ENCODE measurements at places on chromosomes 5 and 9. TPM values are rescaled to one million over a fixed set of nuclear protein-coding genes. Genes with fewer than 3 reads are reported as not detected.

GRCh38 chr5:8320244-8320643, 451.3 kb downstream of the MTRR start:
- H3K4me1 ChIP-seq: no peaks in the 10 kb centered on the region
- no peak overlapping the region for H3K4me3 ChIP-seq
- H3K27ac ChIP-seq: no peak overlapping the region
- H3K27me3 ChIP-seq: no peaks in the 10 kb centered on the region
- no peak for DNase-seq
- H3K36me3 ChIP-seq: no peaks in the 10 kb centered on the region

DNA sequence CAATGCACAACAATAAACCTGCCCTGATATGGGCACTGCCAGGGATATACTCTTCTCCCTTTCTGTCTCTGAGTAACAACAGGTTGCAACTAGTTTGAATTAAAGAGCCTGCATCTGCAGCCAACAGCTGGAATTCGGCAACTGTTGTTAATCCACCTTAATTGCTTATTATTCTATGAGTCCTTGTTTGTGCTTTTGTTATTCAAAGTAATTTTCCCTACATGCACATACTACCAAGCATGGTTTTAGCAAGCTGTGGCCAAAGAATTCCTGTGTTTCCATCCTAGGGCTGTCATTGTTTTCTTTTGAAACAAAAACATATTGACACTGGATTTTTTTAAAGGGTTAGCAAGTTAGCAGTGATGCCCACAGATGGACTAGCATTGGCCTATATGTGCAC, 171.5 kb downstream of the EFNA5 start:
- H3K36me3 ChIP-seq: no peaks in the 10 kb centered on the region
- DNase-seq: no peak
- no peaks in the 10 kb centered on the region for H3K4me1 ChIP-seq
- H3K27ac ChIP-seq: no peak overlapping the region
- no peaks in the 10 kb centered on the region for H3K27me3 ChIP-seq

GRCh38 chr5:125717209-125717608, 706.0 kb upstream of the GRAMD2B start:
- H3K4me1 ChIP-seq: no peaks in the 10 kb centered on the region
- H3K36me3 ChIP-seq: no peaks in the 10 kb centered on the region
- no peak overlapping the region for H3K4me3 ChIP-seq
- DNase-seq: no peak
- H3K27ac ChIP-seq: no peak overlapping the region
- no peaks in the 10 kb centered on the region for H3K27me3 ChIP-seq

GRCh38 chr5:168424594-168425323, 61.5 kb upstream of the RARS1 start:
- no peaks in the 10 kb centered on the region for H3K36me3 ChIP-seq
- H3K4me3 ChIP-seq: no peak overlapping the region
- no peaks in the 10 kb centered on the region for H3K27me3 ChIP-seq
- no peaks in the 10 kb centered on the region for H3K4me1 ChIP-seq
- no peak overlapping the region for H3K27ac ChIP-seq

- no peak overlapping the region for H3K4me3 ChIP-seq
- DNase-seq: peak; percentile 22
- no peaks in the 10 kb centered on the region for H3K27me3 ChIP-seq
- no peak overlapping the region for H3K27ac ChIP-seq
Observed at GRCh38 chr5:90709323-90710155, 150.9 kb downstream of the ADGRV1 start.

DNA sequence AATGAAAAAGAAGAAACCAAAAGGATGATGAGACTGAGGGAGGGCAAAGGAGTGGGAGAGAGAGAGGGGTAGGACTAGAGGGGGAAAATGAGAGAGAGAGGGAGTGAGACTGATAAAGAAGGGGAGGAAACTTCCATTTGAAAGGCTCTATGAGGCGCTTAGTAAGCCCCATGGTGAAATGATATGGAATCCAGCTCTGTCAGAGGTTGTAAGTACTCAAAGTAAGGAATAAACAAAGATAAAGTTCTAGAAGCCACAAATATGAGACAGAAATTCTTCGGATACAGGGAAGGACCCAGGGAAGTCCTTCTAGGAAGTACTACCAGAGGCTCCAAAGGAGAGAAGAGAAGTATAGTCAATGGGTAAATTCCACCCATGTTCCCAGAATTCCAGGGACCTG, 21.7 kb upstream of the VLDLR start:
- H3K36me3 ChIP-seq: no peaks in the 10 kb centered on the region
- DNase-seq: no peak
- peaks cover 22% of the 10 kb centered on the region for H3K4me1 ChIP-seq
- no peaks in the 10 kb centered on the region for H3K27me3 ChIP-seq
- no peak overlapping the region for H3K4me3 ChIP-seq

Gene GRM6
- not detected for total RNA-seq

GRCh38 chr5:14179446-14179845, 36.3 kb downstream of the TRIO start:
- peaks cover 3% of the 10 kb centered on the region for H3K4me1 ChIP-seq
- H3K4me3 ChIP-seq: no peak overlapping the region
- no peaks in the 10 kb centered on the region for H3K36me3 ChIP-seq
- H3K27ac ChIP-seq: no peak overlapping the region
- H3K27me3 ChIP-seq: no peaks in the 10 kb centered on the region

- H3K4me3 ChIP-seq: no peak overlapping the region
- H3K4me1 ChIP-seq: peaks cover 16% of the 10 kb centered on the region
- H3K36me3 ChIP-seq: no peaks in the 10 kb centered on the region
Observed at GRCh38 chr5:134242146-134242545, 16.3 kb upstream of the PPP2CA start.

Gene SLC6A18
- not detected for total RNA-seq

DNA sequence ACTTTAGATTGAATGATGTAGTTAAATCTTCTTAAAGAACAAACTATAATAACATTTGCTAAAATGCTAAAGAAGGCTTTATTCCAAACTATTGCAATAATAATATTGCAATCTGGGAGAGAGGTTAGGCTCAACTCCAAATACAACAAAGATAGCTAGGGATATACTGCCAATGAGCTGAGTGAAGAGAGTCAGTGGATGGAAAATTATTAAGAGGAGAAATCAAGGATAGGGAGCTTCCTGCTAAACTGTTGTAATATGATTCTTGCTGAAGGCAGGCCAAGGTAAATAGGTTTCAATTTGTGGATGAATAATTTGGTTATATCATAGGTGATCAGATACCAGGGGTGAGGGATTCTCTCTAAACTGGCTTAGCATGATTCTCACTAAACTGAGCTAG, 1651.5 kb downstream of the EFNA5 start:
- no peak for DNase-seq
- no peaks in the 10 kb centered on the region for H3K4me1 ChIP-seq
- H3K4me3 ChIP-seq: no peak overlapping the region
- H3K36me3 ChIP-seq: no peaks in the 10 kb centered on the region

- no peaks in the 10 kb centered on the region for H3K4me1 ChIP-seq
- no peak overlapping the region for H3K27ac ChIP-seq
- H3K4me3 ChIP-seq: no peak overlapping the region
- no peaks in the 10 kb centered on the region for H3K27me3 ChIP-seq
- no peak for DNase-seq
- peaks cover 36% of the 10 kb centered on the region for H3K36me3 ChIP-seq
Observed at GRCh38 chr5:14686517-14686916, 22.0 kb downstream of the OTULIN start.

DNA sequence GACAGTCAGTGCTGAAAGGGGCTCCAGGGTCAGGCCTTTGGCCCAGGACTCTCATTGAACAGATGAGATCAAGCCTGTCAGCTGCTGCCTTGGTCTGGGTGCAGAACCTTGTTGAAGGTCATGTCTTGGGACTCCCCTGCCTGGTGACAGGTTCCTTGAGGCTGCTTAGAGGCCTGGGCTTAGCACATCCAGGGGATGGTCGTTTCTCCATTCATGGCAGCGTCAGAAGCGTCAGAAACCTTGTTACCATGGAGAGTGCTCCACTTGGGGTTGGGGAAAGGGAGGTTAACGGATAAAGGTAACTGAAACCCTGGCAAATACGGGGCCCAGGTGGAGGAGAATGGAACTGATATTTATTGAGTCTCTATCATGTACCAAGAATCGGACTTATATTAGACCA, 8.8 kb downstream of the ARPC5L start:
- no peaks in the 10 kb centered on the region for H3K27me3 ChIP-seq
- H3K36me3 ChIP-seq: peaks cover 14% of the 10 kb centered on the region
- no peak for DNase-seq
- peak overlapping the region; percentile 92 for H3K4me3 ChIP-seq
- peaks cover 19% of the 10 kb centered on the region for H3K4me1 ChIP-seq

DNA sequence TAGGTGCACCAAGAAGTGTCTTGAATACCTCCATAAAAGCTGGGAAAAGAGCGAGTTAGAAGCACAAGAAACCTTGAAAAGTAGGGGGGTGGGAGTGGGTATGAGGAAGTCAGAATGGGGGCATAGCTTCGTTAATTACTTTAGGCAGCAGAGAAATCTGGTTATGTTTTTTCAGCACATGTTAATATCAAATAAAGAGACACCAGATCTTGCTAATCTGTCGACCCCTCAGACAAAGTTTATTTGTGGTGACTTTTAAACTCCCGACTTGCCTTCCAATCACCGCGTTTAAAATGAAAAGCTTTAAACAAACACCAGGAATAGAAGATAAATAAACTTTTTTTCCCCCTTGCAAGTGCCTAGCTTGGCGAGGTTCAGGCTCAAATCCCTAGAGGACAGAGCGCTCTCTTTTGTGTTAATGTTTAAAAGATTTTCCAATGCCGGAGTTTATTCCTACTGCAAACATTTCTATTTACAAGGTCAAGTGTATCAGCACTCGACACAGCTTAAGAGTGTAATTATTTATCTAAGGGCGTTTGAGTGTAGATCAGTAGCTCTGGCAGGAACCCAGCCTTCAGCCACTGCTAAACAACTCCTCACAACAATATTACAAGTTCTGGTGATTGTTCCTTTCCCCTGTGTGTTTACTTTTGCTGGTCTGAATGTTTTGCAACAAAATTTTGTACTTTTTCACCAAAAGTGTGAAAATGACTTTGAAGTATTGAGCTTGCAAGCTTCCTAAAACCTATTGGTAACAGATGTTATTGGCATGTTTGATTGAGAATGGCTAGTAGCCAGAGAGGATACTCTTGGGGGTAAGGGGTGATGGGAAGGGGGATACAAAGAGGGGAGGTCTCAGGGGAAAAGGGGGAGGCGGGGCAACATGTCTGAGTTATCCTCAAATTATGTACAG, 3.8 kb downstream of the GAS1 start:
- peaks cover 2% of the 10 kb centered on the region for H3K36me3 ChIP-seq
- no peak overlapping the region for H3K4me3 ChIP-seq
- DNase-seq: peak; percentile 61
- H3K4me1 ChIP-seq: peaks cover 41% of the 10 kb centered on the region
- H3K27me3 ChIP-seq: no peaks in the 10 kb centered on the region
- no peak overlapping the region for H3K27ac ChIP-seq

GRCh38 chr5:42059291-42059690, 134.2 kb downstream of the FBXO4 start:
- H3K36me3 ChIP-seq: no peaks in the 10 kb centered on the region
- H3K4me1 ChIP-seq: no peaks in the 10 kb centered on the region

GRCh38 chr9:136759436-136760325, 1.6 kb upstream of the LCN8 start:
- no peaks in the 10 kb centered on the region for H3K36me3 ChIP-seq
- no peak for DNase-seq
- H3K4me3 ChIP-seq: no peak overlapping the region
- no peaks in the 10 kb centered on the region for H3K27me3 ChIP-seq
- H3K4me1 ChIP-seq: peaks cover 2% of the 10 kb centered on the region

Gene ORM2
- 0.77 TPM for total RNA-seq

DNA sequence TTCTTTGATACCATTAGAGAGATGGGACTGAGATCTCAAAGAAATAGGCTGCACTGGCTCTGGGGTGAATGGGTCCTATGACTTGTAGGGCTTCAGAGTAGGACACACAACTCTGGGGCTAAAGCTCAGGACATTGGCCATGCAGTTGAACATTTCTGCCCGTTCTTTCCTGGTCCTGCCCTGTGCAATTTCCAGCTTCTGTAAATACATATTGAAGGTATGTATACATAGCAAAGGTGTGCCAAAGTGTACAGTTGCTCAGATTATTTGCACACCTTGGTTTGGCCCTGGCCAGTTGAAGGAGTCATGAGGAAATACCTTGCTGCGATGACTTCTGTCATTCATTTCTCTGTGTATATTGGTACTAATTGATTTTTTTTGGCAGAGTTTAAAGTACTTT, 52.8 kb upstream of the TAF11L2 start:
- H3K27me3 ChIP-seq: no peaks in the 10 kb centered on the region
- H3K4me3 ChIP-seq: no peak overlapping the region
- no peaks in the 10 kb centered on the region for H3K36me3 ChIP-seq
- H3K4me1 ChIP-seq: no peaks in the 10 kb centered on the region

Gene HAVCR2
- total RNA-seq: 32.6 TPM

- DNase-seq: no peak
- H3K36me3 ChIP-seq: peaks cover 9% of the 10 kb centered on the region
- H3K4me1 ChIP-seq: peaks cover 17% of the 10 kb centered on the region
- H3K27ac ChIP-seq: no peak overlapping the region
- no peaks in the 10 kb centered on the region for H3K27me3 ChIP-seq
Observed at GRCh38 chr9:120914953-120915352, 11.6 kb downstream of the TRAF1 start.

DNA sequence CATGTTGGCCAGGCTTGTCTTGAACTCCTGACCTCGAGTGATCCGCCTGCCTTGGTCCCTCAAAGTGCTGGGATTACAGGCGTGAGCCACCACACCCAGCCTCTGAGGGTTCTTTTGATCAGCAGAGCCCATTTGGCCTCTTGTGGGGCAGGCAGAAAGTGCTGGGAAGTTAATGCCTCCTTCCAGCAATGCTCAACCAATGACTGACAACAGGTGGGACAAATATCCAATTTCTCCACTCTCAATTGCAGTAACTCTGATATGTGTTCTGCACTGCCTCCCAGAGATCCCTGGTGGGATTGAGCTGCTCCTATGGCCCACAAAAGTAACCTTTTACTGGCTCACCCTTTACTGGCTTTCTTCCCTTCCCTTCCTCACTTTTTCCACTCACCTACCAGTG, 79.9 kb upstream of the APC start:
- no peaks in the 10 kb centered on the region for H3K27me3 ChIP-seq
- no peak for DNase-seq
- H3K27ac ChIP-seq: no peak overlapping the region
- no peak overlapping the region for H3K4me3 ChIP-seq
- no peaks in the 10 kb centered on the region for H3K36me3 ChIP-seq
- H3K4me1 ChIP-seq: no peaks in the 10 kb centered on the region

- H3K27me3 ChIP-seq: no peaks in the 10 kb centered on the region
Observed at GRCh38 chr5:172827841-172828240, 6.2 kb upstream of the ERGIC1 start.

DNA sequence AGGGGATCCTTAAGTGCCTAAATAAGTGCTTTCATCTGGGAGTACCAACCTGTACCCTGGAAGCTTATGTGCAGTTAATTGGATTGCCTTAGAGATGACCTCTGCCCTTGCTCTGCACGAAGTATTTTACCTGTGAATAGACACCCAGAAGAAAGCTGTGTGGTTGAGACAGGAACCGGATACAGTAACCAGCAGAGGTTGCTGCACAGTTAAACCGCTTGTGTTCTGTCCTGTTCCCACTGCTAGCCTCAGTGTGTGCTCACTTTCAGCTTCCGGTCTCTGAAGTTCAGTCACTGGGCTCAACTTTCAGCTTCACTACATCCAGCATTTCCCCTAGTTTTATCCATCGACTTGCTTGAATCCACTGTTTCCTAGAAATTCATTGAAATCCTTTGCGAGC, 185.3 kb downstream of the FAM170A start:
- no peak overlapping the region for H3K27ac ChIP-seq
- H3K27me3 ChIP-seq: no peaks in the 10 kb centered on the region
- peaks cover 4% of the 10 kb centered on the region for H3K4me1 ChIP-seq
- no peaks in the 10 kb centered on the region for H3K36me3 ChIP-seq

Gene MARVELD2
- total RNA-seq: 25.6 TPM

All from lung (tissue), 17 donors.